Upper lobe of left lung (tissue), 6 donors: ENCODE measurements at places on chromosomes 3 and 15. TPM values are rescaled to one million over a fixed set of nuclear protein-coding genes. Genes with fewer than 3 reads are reported as not detected.

DNA sequence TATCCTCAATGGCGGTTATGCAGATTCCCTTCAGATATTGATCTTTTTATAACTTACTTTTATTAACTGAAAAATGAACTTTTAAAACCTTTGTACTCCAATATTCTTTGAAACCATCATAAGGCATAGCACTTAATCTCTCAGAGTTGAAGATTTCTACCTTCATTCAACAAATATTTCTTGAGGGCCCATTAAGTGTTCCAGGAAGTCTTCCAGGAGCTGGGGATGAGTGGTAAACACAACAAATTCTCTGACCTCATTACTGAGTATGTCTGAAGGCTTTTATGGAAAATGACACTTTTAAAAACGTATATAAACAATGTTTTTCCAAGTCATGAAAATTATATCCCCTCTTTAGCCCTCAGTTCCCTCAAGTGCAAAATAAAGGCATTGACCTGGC, 575.3 kb upstream of the IL12A start:
- no peak for DNase-seq

GRCh38 chr3:48474619-48475018, 28.1 kb downstream of the ATRIP start:
- DNase-seq, result no peak

DNA sequence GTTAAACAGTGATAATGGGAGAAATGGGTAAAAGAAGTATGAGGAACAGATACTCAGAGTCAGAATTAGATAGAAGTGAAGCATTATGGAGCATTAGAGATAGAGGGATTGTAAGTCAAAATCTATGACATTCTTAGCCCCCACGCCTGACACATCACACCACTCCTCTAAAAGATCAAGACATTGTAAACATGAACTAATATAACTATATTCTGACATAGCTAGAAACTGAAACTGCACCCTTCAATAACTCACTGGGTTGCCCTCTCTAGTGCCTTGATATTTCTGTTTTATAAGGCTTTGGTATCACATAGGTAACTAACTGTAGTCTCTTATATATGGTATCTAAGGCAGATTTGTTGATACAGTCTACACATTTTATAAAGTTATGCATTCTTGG, 684.3 kb upstream of the DPPA4 start:
- DNase-seq, result no peak

Gene IL5RA
- 3.5 TPM for total RNA-seq

Gene HGD
- 0.89 TPM for total RNA-seq

- no peak for DNase-seq
Observed at GRCh38 chr3:107068980-107069379, 308.3 kb upstream of the CCDC54 start.

Gene CCR2
- total RNA-seq, result 27.8 TPM

Gene KLF15
- total RNA-seq, result 36.3 TPM

DNA sequence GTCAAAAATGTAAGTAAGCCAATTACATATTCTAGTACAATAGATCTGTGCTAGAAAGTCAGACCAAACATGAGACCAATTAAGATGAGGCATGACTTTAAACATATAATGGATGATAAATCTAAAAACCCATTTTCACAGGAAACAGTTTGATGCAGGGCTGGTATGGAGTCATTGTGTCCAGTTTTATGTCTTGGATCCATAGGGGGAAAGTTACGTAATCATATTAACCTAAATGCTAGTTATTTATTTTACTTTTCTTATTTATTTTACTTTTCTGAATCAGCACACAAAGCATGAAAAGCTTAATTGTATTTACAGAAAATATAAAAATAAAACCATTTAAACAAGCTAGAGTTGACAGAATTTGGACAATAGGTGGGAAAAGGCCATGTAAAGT, 26.3 kb upstream of the TMCC1 start:
- no peak for DNase-seq

DNA sequence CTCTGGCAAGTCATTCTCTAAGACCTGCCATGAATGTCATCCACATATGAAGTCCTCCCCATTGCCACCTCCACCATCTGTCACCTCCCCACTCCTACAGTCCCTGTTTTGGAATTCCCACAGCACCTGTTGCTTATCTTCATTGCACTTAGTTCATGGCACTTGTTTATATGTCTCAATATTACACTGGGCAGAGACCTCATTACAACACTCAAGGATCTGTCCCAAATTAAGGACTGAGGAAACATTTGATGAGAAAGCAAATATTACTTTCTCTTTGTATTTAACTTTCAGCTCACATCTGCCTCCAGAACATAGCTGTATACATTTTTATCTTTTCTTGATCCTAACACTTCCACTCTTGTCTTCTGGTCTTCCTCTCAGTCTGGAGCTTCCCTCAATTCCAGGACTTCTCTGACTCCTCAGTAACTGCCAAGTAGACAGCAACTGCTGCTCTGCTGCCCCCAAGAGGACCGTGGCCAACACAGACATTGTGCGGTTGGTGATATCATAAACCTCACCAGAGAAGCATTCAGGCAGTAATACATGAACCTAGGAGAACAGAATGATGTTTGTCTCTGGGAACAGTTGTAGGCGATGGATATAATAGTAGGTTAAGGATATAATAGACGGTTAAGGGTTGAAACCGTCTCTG, 45.0 kb upstream of the FGF12 start:
- no peak for DNase-seq

- DNase-seq, result no peak
Observed at GRCh38 chr15:70920981-70921696, 28.5 kb downstream of the LRRC49 start.

Gene DNAH12
- total RNA-seq, result 53.3 TPM

GRCh38 chr15:90337256-90337655, 14.8 kb upstream of the ZNF774 start:
- no peak for DNase-seq

GRCh38 chr3:21888656-21889055, 137.6 kb upstream of the ZNF385D start:
- DNase-seq, result no peak

Gene TEX55
- not detected for total RNA-seq

Gene UROC1
- not detected for total RNA-seq

Gene PLSCR2
- not detected for total RNA-seq

Gene EIF4E3
- total RNA-seq, result 10.1 TPM

Gene GHSR
- total RNA-seq, result not detected

Gene NEK10
- total RNA-seq, result 0.29 TPM

Gene QRICH1
- total RNA-seq, result 95.1 TPM

DNA sequence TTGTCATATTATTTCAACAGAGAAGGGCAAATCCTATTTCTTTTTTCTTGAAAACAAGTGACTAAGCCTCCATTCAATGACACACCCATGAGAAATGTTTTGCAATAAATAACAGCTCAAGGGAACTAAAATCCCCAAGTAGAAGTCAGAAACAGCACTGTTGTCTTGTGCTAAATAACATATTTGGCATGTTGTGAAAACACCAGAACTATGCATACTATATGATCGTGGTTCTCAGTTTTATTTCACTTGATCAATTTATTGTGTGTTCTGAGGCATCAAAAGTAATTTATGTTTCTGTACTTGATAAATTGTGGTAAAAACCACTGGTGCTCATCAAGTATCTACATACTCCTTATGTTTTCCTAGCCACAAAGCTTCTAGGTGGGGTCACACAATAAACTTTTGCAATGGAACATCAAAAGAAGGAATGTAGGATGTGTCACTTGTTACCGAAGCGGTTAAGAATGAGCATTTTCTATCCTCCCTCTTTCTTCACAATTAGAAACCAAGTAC, 691.7 kb upstream of the CBLB start:
- no peak for DNase-seq

DNA sequence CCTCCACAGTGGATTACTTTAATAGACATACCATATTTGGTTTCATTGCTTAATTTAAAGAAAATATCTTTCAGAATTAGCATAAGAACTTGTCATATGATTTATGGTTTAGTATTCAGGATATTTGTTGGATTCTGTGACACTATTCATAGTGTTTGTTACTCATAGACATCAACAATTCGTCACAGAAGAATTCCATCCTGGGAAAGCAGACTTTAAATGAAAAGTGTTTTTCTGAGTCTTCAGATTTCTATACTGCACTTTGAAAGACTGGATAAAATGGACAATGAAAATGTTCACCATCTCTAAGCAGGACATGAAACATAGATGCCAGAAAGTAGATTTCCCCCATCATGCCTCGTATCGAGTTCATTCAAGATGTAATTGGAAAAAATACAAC, 435.6 kb upstream of the ONECUT1 start:
- DNase-seq, result no peak

GRCh38 chr3:134081211-134081610, 51.5 kb upstream of the SLCO2A1 start:
- DNase-seq, result no peak
